ENCODE measurements at places on chromosomes 3 and 15. TPM values are rescaled to one million over a fixed set of nuclear protein-coding genes. Genes with fewer than 3 reads are reported as not detected.

SLC27A2 gene
- total RNA-seq, result 12.3 TPM

DNA sequence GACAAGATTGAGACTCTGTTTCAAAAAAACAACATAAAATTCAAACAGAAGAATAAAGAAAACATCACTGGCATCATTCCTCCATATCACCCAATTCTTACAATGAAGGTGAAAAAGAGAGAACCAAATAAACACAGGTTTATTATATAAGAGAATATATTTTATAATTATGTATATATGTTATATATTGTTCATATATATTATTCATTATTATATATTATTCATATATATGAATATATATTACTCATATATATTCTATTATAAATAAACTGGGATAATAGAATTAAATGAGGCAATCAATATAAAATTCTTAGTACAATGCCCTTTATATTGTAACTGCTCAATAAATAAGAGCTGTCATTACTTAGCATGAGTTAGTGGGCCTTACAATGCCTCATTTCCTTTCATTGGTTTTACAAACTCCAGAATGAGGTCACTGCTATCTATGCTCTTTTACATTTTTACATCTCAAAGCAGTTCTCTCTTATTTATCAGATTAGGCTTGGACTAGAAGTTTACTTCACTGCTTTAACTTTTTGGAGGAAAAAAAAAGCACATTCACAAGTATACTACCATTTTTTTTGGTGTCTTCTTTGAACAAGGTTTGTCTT, 135.5 kb upstream of the TTC14 start:
- H3K27me3 ChIP-seq, result no peaks in the 10 kb centered on the region
- no peaks in the 10 kb centered on the region for H3K4me1 ChIP-seq
- DNase-seq, result no peak
- H3K4me3 ChIP-seq, result no peak overlapping the region
- H3K36me3 ChIP-seq, result no peaks in the 10 kb centered on the region

GRCh38 chr3:158808697-158809096, 6.8 kb downstream of the MFSD1 start:
- no peak overlapping the region for H3K27ac ChIP-seq
- H3K36me3 ChIP-seq, result peaks cover 4% of the 10 kb centered on the region
- H3K4me1 ChIP-seq, result no peaks in the 10 kb centered on the region
- H3K27me3 ChIP-seq, result no peaks in the 10 kb centered on the region
- H3K4me3 ChIP-seq, result no peak overlapping the region

DNA sequence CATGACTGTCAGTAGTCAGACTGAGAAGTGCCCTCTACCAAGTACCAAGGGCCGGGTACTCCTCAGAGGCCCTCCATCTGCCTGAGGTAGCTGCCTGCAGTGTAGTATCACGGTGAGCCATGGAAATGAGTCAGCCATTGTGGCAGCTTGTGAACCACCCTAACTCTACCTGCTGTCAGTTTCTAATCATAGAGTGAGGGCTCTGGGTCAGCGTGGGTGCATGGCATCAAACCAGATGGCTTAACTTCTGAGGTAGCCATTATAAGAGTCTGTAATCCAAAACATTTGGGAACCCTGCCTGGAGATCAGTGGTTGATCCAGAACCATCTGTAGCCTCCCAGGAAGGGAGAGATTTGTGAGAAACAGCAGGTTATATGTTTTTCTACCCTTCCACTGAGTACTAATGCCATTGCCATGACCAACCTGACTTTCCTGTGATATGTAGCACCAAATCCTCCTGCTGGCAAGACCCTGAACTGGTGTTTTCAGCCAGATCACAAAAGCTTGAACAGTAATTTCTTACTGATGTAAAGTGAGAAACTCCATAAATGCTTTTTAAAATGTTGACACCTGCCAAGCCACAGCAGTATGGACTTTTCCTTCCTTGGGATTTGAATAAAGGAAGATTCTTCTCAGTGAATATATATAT, 38.9 kb downstream of the ABHD2 start:
- H3K4me3 ChIP-seq, result no peak overlapping the region
- DNase-seq, result no peak
- H3K27me3 ChIP-seq, result no peaks in the 10 kb centered on the region
- peaks cover 100% of the 10 kb centered on the region for H3K4me1 ChIP-seq
- peak overlapping the region; percentile 84 for H3K27ac ChIP-seq

DNA sequence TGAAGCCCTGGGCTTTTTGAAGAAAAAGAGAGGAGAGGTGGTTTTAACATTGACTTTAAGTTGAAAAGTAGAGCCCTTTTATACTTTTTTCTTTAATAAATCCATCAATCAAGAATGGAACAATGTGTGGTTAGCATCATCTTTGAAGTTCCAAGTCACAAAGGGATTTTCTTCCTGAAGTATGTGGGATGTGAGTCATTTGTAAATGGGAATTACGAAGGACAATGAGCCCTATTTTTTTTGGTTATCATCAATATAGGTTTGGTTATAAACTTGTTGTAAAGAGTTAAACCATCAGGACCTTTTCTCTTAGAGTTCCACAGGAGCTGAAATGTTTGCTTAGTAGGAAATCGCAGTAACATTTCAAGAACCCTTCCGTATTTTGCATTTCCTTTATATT, 38.3 kb downstream of the PIK3CA start:
- no peak overlapping the region for H3K27ac ChIP-seq
- no peaks in the 10 kb centered on the region for H3K4me1 ChIP-seq
- no peak overlapping the region for H3K4me3 ChIP-seq
- no peaks in the 10 kb centered on the region for H3K36me3 ChIP-seq

UBAP1L gene
- total RNA-seq, result 0.13 TPM

DNA sequence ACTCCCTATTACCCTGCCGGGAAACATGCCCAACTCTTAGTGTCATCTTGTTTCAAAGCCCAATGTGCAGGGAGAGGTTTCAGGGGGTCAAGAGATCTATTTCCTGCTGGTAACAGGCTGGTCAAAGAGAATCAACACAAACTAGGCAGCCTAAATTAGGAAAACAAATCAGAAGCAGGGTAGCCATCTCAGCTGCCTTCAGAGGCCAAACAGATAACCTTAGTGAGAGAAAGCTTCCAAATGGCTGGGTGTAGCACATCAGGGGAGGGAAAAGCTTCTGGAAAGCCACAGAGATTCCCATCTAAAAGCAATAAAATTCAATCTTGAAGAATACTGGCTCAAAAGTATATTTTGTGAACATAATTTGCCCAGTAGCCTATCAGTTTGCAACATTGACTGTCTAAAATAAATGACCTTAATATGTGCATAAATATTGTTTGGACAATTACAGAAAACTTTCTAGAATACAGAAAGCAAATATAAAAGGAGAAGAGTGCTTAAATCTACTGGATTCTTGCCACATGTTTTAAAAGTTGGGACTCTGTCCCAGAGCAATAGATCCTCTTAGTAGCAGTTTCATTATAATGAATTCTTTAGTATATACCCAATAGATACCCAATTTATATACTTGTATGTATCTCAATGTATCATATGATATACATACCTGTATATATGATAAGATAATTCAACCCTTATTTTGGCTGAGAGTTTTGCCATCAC, 371.9 kb upstream of the RARB start:
- no peak overlapping the region for H3K27ac ChIP-seq
- no peaks in the 10 kb centered on the region for H3K27me3 ChIP-seq

- DNase-seq, result no peak
- H3K27me3 ChIP-seq, result no peaks in the 10 kb centered on the region
- peaks cover 48% of the 10 kb centered on the region for H3K4me1 ChIP-seq
- no peak overlapping the region for H3K27ac ChIP-seq
- H3K4me3 ChIP-seq, result no peak overlapping the region
- no peaks in the 10 kb centered on the region for H3K36me3 ChIP-seq
Observed at GRCh38 chr3:188391592-188391991, 237.6 kb downstream of the LPP start.

PLA2G4F gene
- not detected for total RNA-seq

Data from HepG2 (cell line).